ENCODE measurements at places on chromosomes 12 and 14. TPM values are rescaled to one million over a fixed set of nuclear protein-coding genes. Genes with fewer than 3 reads are reported as not detected.
A peak's percentile ranks its signal among the peaks of the same experiment; 100 is the strongest.

The GLTP gene
- total RNA-seq = 24.2 TPM

The SLC7A7 gene
- 0.50 TPM for total RNA-seq

DNA sequence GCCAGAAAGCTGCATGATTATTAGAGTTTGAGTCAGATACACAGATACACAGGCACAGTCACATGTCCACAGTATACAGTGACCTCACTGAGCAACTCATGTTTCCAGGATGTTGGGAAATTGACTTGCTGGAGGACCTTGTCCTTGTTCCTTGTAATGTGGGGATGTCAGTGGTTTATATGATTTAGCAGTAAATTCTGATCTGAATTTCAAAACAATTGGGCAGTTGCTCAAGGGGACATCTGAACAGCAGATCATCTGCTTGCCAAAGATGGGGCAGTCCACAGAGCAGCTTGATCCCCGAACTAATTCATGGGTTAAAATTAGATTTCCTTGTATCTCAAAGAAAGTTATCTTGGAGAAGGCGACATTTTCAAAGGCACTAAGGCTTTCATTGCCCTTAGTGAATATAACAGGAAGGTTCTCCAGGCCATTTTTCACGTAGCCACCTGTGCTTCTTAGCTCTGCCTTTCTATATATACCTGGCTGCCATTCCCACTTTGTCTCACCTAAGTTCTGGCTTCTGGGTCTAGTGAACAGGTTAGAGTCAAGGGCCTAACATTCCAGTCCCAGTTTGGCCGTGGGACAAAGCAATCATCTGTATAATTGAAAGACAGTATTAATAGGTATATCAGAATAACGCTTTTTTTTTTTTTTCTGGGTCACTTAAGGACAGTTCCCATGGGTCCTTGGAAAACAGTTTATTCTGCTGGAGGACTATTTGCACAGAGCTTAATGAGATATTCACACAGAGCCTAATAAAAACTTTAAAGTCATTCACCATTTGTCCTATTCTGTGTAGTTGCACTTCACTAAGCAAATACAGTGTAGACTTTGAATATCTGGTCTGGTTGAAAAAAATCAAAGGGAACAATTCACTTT is 64.9 kb upstream of the STRN3 start:
- no peak for DNase-seq

- no peak for DNase-seq
Observed at GRCh38 chr12:64044191-64044590, 177.9 kb downstream of the KICS2 start.

DNA sequence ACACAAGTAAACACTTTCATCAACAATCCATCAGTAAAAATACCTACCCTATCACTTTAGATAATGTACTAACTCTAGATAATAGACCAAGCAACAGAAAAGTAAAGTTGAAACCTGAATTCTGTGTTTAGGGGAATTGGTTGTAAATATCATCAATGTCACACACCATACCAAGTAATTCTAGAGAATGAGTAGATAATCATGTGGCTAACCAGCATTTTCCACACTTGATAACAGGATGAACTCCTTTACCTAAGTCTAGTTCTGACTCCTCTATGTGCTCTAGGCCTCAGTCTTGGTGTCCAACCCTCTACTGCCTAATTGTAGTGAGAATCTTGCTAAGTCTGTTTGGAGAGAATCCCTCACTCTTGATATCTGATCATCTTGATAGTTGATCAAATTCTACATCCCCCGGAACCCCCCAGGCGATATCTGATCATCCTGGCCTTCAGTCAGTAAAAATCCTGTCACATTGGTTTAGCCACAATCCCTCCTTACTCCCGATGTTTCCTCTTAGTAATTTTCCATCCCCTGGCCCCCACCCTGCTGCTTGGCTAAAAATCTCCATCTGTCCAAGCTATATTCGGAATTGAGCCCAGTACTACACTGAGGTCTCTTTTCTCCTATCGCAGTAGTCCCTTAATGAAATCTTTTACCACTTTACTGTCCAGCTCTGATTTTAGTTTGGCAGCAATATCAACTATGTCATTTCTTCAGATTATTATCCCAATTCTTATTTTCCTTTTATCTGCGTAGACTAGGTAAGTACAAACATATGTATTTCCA is 3.4 kb upstream of the SLCO1A2 start:
- DNase-seq = no peak

The TAC3 gene
- 0.37 TPM for total RNA-seq

- peak; percentile 22 for DNase-seq
Observed at GRCh38 chr14:32197919-32198318, 3.9 kb upstream of the RNU6-7 start.

The KRT77 gene
- not detected for total RNA-seq

DNA sequence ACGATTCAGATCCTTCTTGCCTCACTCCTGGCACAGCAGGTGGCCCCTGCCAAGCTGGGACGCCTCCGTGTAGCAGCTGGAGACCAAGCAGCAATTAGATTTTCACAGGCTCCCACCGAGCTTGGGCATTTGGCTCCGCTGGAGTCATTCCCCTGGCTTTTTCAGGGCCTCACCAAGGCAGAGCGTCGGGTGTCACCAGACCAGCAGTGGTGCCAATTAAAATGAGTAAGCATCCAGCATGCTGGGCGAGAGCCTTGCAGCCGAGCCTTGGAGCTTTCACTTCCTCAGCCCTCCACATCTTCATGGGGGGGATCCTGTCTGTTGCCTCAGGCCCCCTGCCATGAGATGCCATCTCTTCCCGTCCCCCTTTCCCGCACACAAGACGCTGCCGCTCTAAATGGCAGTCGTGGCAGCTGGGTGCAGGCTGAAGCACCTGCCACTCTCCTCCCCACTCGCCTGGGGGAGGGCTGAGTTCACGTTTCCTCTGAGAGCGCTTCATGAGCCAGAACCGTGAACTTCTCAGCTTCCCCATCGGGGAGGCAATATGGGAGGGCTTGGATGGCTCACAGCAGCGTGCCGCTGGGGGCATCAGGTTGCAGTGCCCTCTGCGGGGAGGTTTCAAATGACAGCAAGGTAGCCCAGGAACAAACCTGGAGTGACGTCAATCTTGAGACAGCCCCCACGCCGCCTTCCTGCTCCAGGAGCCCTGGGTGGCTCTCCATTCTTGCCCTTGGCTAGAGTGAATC is 11.7 kb downstream of the TPCN1 start:
- DNase-seq = peak; percentile 80

- DNase-seq = no peak
Observed at GRCh38 chr14:45679853-45680252, 426.9 kb upstream of the MIS18BP1 start.

DNA sequence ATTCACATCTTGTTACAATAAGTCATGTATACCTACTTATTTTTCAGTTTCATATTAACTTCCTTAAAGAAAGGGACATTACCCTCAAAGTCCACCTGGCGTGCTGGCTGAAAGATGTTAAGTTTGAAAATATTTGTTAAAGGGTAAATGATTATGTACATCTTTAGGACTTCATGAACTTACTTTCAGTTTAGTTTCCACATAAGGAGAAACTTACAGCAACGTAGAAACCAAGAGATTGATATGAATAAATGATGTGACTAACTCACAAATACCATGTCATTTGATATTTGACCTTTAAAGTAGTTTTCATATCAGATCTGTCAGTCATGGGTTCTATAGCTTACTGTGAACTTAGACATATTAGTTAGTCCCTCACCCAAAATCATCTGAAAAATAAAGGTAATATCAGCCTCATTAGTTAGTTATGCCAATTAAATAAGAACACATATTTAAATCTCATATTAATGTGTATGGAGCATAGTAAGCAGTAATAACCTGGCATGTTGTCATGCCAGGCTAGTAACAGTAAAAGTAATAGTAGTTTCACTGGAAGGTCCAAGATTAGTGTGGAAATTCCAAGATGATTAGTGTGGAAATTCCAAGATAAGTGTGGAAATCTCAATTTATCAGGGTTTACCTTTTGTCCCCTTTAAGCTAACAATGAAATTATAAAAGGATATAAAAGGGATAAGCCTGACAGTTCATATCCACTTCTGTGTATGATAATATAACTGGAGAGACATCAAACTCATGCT is 1.9 kb upstream of the CLEC2D start:
- peak; percentile 45 for DNase-seq
